Caco-2 (cell line): ENCODE measurements at places on chromosomes 6 and 20. TPM values are rescaled to one million over a fixed set of nuclear protein-coding genes. Genes with fewer than 3 reads are reported as not detected.

DNA sequence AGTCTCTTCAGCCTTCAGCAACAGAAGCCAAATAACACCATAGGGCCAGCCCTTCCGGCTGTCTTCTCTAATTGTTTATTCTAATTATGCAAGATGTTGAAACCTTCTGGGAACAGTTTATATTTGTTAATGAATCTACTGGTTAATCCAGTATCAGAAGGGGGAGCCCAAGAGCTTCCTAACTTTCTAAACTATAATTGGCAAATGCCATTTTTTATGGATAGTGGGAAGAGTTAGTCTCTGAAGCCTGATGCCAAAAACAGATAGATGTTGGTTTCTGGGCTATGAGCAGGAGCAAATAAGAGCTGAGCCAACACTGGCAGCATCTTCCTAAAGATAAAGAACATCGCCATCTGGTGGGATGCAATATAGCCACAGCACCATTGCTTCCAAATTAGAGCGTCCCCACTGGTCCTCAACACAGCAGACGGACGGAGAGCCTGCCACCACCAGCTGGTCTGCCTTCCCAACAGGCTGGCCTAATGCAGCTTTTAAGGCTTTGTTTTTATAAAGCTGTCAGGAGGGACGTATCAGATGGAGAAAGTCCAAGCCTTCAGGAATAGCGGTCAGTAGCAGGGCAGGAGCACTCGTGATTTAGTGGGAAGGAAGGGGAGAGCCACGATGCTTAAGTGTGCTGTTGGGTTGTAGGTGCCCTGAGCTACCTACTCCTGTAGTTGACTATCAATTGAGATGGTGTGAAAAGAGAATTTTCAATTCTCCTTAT is 118.8 kb downstream of the RALGAPA2 start:
- no peak overlapping the region for H3K4me3 ChIP-seq
- H3K36me3 ChIP-seq = no peaks in the 10 kb centered on the region
- no peaks in the 10 kb centered on the region for H3K27me3 ChIP-seq
- H3K4me1 ChIP-seq = no peaks in the 10 kb centered on the region
- peak; percentile 61 for DNase-seq

DNA sequence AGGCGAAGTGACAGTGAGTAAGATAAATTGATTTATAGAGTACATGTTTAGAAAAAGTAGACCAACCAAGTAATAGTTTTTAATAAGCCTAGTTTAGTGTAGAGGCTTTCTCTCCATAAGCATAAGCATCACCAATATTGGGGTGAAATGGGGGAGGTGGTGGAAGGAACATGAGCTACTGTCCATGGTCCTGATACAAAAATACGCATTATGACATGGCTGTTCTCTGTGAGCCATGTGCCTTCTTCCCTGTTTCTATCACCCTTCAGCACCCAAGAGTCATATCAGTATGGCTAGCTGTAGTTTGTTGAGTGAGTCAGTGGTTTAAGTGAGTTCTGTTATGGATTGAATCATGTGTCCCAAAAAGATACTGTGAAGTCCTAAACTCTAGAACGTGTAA is 150.8 kb downstream of the EDN1 start:
- no peak overlapping the region for H3K27ac ChIP-seq
- peaks cover 45% of the 10 kb centered on the region for H3K4me1 ChIP-seq
- H3K4me3 ChIP-seq = no peak overlapping the region
- H3K27me3 ChIP-seq = no peaks in the 10 kb centered on the region
- no peaks in the 10 kb centered on the region for H3K36me3 ChIP-seq
- DNase-seq = no peak

C20orf96 gene
- total RNA-seq = 10.3 and 11.5 TPM in 2 replicates

- no peak for DNase-seq
- no peaks in the 10 kb centered on the region for H3K36me3 ChIP-seq
- H3K27ac ChIP-seq = no peak overlapping the region
- no peaks in the 10 kb centered on the region for H3K27me3 ChIP-seq
Measured at GRCh38 chr20:15205719-15206118, 868.3 kb upstream of the FLRT3 start.

DNA sequence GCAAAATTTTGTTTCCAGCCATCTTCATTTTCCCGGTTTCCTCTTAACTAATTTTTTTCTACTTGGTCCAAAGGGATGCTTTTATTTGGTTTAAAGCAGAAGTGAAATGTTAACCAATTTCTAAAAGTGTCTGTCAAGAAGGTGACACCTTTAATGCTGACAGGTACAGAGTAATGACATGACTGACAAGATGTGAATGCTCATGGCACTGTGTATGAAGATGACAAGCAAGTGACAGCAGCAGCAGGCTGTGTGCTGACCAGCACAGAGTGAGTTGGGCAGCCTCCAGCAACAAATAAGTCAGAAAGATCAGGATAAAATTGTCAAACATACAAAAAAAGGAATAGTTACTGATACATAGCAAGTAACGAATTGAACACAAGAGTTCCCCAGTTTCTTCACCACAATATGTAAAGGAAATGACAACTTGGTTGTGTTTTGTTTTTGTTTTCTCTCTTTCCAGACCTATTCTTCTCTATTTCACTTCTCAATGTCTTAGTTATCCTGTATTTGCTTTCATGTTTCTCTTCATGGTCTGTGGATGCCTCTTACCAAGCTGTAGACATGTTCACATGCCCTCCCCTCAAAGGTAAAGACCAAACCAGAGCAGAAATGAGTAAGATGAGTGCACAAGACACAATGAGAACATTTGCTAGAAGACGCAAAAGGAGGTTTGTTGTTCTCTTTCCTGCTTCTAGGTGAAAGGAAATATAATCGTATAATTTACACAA is 174.9 kb downstream of the FRK start:
- no peaks in the 10 kb centered on the region for H3K27me3 ChIP-seq
- no peak overlapping the region for H3K27ac ChIP-seq
- H3K4me3 ChIP-seq = no peak overlapping the region
- H3K36me3 ChIP-seq = no peaks in the 10 kb centered on the region
- H3K4me1 ChIP-seq = no peaks in the 10 kb centered on the region
